Cortex of kidney (tissue), 1 donor: ENCODE measurements at places on chromosomes 3 and 15.

GRCh38 chr15:68114840-68115239 lies 60.7 kb downstream of the PIAS1 start:
- DNase-seq, result no peak

DNA sequence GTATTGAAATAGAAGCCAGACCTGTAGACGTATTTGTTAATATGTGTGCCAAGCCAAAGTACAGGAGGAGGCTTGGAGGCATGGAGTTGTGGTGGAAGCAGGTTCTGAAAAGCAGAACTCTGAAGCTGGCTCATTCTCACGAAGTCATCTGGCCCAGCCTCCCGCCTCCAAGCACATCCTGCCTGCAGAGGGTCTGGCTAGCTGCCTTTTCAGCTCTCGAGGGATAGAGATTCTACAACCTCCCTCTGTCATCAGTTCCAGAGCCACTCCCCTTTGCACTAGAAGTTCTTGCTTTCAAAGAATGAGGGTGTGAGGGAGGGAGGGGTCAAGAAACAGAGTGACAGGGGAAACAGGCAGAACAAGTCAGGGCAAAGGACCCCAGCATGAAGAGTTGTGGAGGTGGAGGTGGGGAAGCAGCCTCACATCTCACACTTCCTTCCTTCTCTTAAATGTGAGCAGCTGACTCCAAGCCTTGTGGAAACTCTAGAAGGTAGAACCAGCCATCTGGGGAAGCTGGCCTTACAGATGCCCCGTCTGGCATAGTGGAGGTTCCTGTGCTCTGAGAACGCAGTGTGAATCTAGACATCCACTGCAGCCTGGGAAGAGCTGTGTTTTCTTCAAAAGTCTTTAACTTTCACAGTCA lies 95.3 kb downstream of the SLC49A4 start:
- no peak for DNase-seq

DNA sequence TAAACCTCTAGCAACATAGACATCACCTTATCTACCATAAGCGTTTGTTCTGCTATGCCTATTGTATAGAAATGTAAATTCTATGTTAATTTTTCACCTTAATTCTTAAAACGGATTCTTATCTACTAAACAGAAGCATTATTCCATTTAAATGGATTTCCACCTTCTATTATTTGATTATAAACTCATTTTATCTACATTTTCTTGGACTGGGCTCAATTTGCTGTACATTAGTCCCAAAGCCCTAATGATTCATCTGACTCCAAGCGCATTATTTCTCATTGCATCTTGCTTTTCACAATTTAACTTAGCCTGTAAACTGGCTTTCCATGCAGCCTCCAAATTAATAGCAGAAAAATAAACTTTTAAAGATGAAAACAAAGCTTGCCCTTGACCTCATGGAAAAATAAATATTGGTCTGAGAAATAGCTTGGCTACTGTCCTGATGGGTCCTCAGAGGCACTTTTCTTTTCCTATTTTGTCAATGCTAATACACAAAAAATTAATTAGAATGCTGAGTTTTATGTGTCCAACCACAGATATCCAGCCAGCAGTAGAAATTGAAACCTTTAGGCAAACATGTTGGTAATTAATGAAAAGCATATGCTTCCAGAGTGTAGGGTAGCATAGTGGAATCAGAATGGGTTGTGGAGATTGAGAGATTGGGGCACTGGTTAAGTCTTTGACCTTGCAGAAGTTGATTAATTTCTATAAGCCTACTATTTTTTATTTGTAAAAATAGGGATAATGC lies 81.4 kb upstream of the CFAP20DC start:
- no peak for DNase-seq

GRCh38 chr15:28933710-28934445 lies 48.1 kb downstream of the APBA2 start:
- DNase-seq, result no peak

GRCh38 chr15:70802629-70803028 lies 39.3 kb upstream of the UACA start:
- no peak for DNase-seq
